ENCODE measurements at places on chromosomes 4 and X. TPM values are rescaled to one million over a fixed set of nuclear protein-coding genes. Genes with fewer than 3 reads are reported as not detected.

The TENM3 gene
- total RNA-seq: 59.7 TPM

The EREG gene
- total RNA-seq: 0.09 TPM

The BTC gene
- 0.07 TPM for total RNA-seq

The RADX gene
- total RNA-seq: 3.0 TPM

The ODAPH gene
- total RNA-seq: not detected

- no peaks in the 10 kb centered on the region for H3K36me3 ChIP-seq
- H3K4me1 ChIP-seq: no peaks in the 10 kb centered on the region
- no peak overlapping the region for H3K27ac ChIP-seq
- no peak overlapping the region for H3K4me3 ChIP-seq
- DNase-seq: peak; percentile 17
- H3K27me3 ChIP-seq: no peaks in the 10 kb centered on the region
Observed at GRCh38 chrX:50747471-50747900, 66.5 kb downstream of the SHROOM4 start.

DNA sequence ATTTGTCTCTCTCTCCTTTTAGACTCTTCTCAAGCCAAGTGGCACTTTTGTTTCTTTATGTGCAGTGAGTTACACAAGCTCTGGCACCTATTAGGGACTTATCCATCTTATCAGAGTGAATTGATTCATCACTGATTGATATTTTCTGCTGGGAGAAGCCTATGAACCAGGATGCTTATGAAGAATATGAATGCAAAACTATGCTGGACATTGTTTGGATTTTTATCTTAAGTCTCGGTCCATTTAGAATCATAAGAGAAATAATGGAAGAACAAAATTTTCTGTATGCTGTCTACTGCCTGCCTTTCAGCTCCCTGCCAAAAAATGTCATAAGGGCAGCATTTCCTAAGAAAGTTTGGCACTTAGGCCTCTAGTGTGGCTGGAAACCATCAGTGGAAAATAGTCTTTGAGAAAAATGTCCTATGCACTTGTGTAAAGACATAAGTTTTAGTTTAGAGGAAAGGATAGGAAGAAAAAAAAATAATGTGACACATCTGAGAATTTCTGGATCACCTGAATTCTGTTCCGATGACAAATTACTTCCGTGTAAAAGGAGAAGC lies 365.7 kb upstream of the MAD2L1 start:
- no peaks in the 10 kb centered on the region for H3K27me3 ChIP-seq
- H3K27ac ChIP-seq: no peak overlapping the region
- no peak overlapping the region for H3K4me3 ChIP-seq
- H3K36me3 ChIP-seq: no peaks in the 10 kb centered on the region
- DNase-seq: no peak

DNA sequence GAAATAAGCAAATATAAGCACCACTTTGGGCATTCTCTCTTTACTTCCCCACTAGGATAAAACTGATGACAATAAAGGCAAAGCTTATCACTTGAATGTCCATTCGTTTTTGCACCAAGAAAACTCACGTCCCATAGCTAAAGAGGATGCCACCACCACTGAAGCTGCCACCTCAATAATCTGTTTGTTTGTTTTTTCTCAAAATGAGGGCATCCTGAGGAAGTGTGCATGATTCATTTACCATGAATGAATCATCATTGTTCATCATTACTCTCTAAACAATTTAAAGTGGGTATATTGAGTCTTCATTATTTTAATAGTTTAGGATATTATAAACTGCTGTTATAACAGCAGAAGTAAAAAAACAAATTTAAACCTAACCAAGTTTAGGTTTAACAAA lies 168.2 kb downstream of the DCTD start:
- H3K36me3 ChIP-seq: peaks cover 13% of the 10 kb centered on the region
- no peak overlapping the region for H3K27ac ChIP-seq
- no peak for DNase-seq

DNA sequence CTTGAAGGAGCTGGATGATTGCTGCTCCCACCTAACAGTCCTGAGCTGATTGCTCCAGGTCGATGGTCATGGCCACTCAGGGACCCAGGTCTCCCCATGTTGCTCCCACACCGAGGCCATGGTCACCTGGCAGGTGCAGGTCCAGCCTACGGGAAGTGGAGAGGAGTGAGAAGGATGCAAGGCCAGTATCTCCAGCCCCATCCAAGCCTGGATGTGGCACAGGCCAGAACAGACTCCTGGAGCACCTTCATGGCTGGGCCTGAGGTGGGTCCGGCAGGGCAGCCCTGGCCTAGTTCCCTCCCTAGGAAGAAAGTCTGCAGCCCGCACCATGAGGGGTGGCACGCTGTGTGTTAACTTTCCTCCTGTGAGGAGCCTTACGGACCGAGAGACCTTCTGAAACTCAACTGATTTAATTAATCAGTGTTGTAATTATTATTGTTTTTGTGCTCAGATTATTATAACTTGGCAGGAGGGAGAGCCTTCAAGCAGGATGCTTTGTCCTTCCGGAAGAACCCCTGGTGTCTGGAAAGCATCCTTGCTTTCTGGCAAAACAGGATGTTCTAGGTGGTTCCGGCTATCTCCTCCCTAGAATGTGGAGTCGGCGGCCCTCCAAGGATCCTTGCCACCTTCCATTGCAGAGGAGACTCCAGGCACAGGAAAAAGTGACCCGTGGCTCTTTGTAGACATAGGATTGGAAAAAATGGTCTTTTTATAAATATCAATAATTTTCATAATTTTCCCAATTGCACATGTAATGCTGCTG lies 92.3 kb upstream of the ADRA2C start:
- H3K27me3 ChIP-seq: no peaks in the 10 kb centered on the region
- peaks cover 7% of the 10 kb centered on the region for H3K4me1 ChIP-seq
- no peak overlapping the region for H3K4me3 ChIP-seq
- no peak overlapping the region for H3K27ac ChIP-seq

DNA sequence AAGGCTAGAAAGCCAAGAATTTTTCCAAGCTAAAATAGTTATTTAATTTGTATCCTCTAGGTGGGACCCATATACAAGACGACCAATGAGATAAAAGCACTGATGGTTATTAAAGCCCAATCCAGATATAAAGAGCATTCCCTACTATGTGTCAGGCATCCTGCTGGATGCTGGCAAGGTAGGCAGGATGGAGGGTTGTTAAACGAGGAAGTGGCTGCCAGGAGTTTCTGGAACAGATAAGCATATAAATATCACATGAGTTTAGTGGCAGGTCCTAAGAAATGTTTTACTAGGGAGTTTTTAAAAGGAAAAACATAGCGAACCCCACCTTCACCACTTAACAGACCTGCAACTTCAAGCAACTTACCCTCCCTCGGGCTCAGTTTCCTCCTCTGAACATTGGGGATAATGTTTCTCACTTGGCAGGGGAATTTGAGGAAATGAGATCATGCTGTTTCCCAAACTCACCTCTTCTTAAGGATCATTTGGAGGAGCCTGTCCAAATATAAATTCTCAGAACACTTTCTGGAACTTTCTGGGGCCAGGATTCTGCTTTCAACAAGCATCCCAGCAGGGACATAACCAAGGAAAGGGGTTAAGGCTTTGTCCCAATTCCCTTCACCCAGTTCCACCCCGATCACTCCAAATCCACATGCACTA lies 94.3 kb upstream of the LDB2 start:
- peaks cover 54% of the 10 kb centered on the region for H3K4me1 ChIP-seq
- no peak overlapping the region for H3K27ac ChIP-seq
- peaks cover 2% of the 10 kb centered on the region for H3K27me3 ChIP-seq
- no peak overlapping the region for H3K4me3 ChIP-seq

GRCh38 chrX:69185886-69186285 lies 20.6 kb upstream of the PJA1 start:
- H3K4me3 ChIP-seq: no peak overlapping the region
- no peak for DNase-seq
- H3K27me3 ChIP-seq: peaks cover 2% of the 10 kb centered on the region
- H3K4me1 ChIP-seq: peaks cover 13% of the 10 kb centered on the region
- H3K27ac ChIP-seq: no peak overlapping the region
- no peaks in the 10 kb centered on the region for H3K36me3 ChIP-seq

DNA sequence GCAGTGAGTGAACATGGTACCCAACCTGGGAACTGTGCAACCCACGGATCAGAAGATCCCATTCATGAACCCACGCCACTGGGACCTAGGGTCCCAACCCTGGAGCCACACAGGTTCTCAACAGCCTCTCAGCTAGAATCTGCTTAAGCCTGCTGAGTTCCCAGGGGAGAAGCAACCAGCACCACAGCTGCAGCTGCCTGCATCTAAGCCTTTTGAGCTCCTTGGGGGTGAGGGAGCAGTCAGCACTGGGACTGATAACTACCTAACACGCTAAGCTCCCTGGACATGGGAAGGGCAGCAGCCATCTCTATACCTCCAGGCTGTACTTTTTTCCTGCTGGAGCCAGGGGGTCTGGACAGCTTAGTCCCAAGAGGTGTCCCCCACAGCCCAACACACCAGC lies 179.3 kb downstream of the IL15 start:
- H3K36me3 ChIP-seq: no peaks in the 10 kb centered on the region
- no peak overlapping the region for H3K4me3 ChIP-seq
- H3K27me3 ChIP-seq: no peaks in the 10 kb centered on the region
- H3K4me1 ChIP-seq: peaks cover 4% of the 10 kb centered on the region
- DNase-seq: no peak
- no peak overlapping the region for H3K27ac ChIP-seq

DNA sequence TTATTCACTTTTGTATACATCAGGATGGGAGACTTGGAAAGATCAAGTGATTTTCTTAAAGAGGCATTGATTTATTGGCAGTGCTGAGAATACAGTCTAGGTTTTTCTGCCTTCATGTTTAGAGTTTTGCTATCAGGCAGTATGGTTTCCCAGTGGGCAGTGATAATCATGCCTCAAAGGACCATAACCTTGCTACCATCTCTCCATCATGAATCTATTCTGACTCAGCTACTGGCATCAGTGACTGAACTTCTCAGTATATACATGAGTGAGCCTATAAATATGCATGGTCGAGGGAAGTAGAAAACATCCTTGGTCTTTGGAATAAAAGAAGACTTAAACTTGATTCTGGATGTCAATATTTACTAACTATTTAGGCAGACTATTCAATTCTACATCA lies 562.0 kb upstream of the AADAT start:
- no peak for DNase-seq
- no peak overlapping the region for H3K4me3 ChIP-seq
- H3K27me3 ChIP-seq: no peaks in the 10 kb centered on the region
- H3K4me1 ChIP-seq: no peaks in the 10 kb centered on the region
- H3K36me3 ChIP-seq: no peaks in the 10 kb centered on the region

DNA sequence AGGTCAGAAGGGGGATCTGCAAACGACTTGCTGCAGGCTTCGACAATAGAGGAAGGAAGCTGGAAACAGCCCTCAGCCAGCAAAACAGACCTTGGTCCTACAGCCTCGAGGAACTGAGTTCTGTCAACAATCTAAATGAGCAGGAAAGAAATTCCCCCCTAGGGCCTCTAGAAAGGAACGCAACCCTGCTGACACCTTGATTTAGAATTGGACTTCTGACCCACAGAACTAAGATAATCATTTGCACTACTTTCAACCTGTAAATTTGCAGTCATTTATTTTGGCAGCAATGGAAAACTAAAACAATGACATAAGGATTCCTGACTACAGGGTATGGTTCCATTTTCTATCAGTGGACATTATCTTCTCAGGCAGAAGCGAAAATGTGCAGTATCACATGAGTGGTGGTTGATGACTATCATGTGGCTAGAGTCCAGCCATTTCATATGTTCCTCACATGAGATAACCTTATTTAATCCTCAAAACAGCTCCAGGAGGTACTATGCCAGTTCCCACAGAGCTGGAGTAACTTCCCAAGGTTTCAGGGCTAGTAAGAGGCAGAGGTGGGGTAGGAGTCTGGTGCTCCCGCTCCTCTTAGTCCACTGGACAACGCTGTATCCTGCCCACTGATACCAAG lies 61.6 kb downstream of the SAT1 start:
- H3K4me1 ChIP-seq: peaks cover 32% of the 10 kb centered on the region
- H3K27ac ChIP-seq: peak overlapping the region; percentile 91
- H3K36me3 ChIP-seq: no peaks in the 10 kb centered on the region
- no peak overlapping the region for H3K4me3 ChIP-seq
- H3K27me3 ChIP-seq: no peaks in the 10 kb centered on the region
- DNase-seq: no peak

- no peaks in the 10 kb centered on the region for H3K36me3 ChIP-seq
- DNase-seq: no peak
Observed at GRCh38 chr4:4990329-4990728, 28.9 kb downstream of the CYTL1 start.

DNA sequence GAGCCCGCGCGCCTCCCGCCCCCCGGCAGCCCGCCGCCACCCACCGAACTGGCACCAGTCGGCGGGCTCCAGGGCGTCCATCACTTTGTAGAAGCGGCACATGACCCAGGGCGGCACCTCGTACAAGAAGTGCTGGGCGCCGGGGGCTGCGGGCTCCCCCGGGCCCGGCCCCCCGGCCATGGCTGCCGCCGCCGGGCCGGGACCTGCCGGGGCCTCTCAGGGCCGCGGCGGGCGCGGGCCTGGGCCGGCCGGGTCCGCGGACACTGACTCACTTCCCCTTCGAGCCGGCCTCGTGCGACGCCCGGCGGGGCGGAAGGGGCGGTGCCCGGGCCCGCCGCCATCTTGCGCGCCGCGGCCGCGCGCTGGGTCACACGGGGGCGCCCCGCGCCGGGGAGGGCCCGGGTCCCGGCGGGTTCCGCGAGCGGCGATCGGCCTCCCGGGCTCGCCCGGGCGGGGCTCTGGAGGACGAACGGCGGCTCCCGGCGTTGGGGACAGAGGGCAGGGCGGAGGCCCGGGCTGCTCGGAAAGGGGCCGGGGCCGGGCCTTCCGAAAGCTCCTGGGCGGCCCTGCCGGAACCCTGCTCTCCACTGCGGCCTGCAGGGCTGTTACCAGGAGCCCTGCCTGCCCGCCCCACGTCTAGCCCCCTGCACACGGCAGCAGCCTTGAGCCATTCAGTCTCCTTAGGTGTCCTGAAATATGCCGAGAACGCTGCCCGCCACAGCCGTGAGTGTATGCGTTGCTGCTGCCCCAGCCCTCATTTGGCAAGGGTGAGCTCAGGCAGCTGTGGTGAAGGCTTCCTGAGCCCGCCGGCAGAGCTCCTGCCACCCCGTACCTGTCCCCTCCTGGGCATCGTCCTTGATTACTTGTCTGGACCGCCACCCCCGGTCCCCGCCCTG lies at the start of gene IRAK1:
IRAK1 (minus strand) TSS at position 270 of the 896 bp plus-strand sequence; CDS start at position 180, 90 bp downstream.
- peak; percentile 34 for DNase-seq
- H3K4me1 ChIP-seq: peaks cover 31% of the 10 kb centered on the region
- no peaks in the 10 kb centered on the region for H3K27me3 ChIP-seq
- H3K36me3 ChIP-seq: peaks cover 5% of the 10 kb centered on the region

DNA sequence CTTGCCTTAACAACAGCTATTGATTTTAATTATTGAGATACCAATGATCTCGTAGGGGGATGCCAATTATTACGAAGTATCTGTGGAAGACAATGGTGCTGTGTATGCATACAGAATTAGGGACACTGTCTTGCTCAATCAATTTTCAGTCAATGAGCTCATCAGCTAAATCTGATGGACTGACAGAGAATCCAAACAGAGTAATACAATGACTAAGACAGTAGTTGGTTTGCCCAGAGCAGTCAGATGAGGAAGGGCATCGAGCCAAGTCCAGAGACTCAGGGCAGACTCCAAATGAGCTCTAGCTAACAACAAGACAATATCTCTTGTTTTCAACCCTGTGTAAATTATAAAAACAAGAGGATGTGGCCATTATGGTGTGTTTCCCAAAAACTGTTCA lies 14.7 kb upstream of the GSX2 start:
- H3K4me3 ChIP-seq: no peak overlapping the region
- no peaks in the 10 kb centered on the region for H3K36me3 ChIP-seq
- no peaks in the 10 kb centered on the region for H3K4me1 ChIP-seq
- peaks cover 32% of the 10 kb centered on the region for H3K27me3 ChIP-seq
- H3K27ac ChIP-seq: no peak overlapping the region
